ENCODE measurements at places on chromosomes 7 and 10.

DNA sequence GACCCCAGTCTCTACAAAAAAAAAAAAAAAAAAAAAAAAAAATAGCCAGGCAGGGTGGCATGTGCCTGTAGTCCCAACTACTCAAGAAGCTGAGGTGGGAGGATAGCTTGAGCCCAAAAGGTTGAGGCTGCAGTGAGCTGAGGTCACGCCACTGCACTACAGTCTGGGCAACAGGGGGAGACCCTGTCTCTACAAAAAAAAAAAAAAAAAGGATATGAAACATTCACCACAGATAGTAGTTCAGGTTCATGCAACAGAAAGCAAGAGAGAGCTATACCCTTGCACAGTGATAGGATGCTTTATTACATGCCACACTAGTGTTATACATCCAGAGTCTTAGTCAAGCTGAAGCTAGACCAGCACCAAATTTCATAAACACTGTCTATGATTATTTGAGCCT is 148.4 kb upstream of the KAT6B start:
- no peak for DNase-seq

- DNase-seq: no peak
Observed at GRCh38 chr7:90772410-90772809, 176.3 kb downstream of the CDK14 start.

DNA sequence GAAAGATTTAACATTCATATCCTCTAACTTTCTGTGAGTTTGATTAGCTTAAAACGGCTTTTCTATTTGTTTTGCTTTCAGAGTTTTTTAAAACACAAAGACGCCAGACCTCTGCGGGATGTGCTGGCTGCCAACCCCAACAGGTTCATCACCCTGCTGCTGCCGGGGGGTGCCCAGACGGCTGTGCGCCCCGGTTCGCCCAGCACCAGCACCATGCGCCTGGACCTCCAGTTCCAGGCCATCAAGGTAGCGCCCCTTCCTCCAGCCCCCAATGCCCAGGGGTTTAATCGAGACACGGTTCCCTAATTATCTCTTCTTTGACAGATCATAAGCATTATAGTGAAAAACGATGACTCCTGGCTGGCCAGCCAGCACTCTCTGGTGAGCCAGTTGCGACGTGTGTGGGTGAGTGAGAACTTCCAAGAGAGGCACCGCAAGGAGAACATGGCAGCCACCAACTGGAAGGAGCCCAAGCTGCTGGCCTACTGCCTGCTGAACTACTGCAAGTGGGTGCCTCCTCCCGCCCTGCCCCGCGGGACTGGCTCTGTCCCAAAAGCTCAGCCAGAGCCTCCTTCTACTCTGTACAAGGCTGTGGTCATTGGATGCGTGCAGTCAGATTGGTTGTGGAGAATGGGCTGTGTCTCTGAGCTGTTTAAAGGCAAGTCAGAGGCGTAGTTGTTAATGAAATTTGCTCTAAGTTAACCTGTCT is 71.2 kb downstream of the TRRAP start:
- no peak for DNase-seq

GRCh38 chr10:126064512-126064911 is 168.1 kb downstream of the FANK1 start:
- DNase-seq: no peak

DNA sequence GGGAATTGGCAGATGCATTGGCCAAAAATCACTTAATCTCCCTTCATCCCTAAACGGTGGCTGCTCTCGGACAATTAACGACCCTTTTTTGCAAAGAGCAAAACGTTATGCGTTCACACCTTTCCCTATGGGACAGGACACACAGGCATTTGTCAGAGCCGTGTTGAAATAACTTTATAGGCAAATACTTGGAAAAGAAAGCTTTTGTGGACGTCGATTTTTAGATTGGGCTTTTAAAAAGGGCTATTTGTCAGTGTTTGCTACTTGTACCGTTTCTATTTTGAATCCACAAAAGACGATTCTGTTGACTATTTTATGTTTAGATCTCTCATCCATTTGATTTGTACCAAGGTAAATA is 245.6 kb downstream of the SLC25A13 start:
- peak; percentile 10 for DNase-seq
